Colonic mucosa (tissue), 4 donors: ENCODE measurements at places on chromosomes 5 and 9. TPM values are rescaled to one million over a fixed set of nuclear protein-coding genes. Genes with fewer than 3 reads are reported as not detected.

The ACTBL2 gene
- not detected for total RNA-seq

GRCh38 chr5:79575996-79576395, 36.2 kb upstream of the TENT2 start:
- no peak for DNase-seq

GRCh38 chr5:168676501-168676900, 97.3 kb upstream of the PANK3 start:
- no peak for DNase-seq

DNA sequence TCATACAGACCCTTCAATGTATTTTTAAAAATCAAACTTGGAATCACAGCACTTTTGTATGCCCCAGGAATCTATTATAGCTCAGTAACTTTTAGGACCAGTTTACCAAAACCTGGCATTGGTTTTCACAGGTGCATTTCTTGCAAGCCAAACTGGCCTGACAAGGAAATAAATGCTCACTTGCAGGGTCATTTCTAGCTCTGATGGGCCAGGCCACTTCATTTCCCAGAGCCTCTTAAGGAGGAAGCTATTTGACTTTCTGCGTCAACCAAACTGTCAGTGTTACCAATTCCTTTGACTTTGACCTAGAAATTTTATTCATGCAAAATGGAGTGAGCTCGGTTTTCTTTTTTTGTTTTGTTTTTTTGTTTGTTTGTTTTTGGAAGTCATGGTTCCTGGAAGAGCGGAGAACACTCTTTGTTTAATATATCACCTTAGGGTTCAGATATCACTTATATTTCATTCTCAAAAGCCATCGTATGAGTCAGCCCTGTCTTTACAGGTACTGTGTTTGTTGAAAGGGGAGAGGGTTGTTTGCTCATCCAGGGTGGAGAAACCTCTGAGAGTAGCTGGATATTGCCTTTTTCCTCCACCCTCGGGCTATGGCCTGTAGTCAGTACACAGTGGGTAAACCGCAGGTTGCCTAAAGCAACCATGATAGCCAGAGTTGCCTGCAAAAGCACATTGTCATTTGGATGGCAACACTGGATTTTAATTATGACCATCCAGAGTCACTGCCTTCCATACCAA, 58.9 kb downstream of the GNA14 start:
- DNase-seq, result peak; percentile 83

DNA sequence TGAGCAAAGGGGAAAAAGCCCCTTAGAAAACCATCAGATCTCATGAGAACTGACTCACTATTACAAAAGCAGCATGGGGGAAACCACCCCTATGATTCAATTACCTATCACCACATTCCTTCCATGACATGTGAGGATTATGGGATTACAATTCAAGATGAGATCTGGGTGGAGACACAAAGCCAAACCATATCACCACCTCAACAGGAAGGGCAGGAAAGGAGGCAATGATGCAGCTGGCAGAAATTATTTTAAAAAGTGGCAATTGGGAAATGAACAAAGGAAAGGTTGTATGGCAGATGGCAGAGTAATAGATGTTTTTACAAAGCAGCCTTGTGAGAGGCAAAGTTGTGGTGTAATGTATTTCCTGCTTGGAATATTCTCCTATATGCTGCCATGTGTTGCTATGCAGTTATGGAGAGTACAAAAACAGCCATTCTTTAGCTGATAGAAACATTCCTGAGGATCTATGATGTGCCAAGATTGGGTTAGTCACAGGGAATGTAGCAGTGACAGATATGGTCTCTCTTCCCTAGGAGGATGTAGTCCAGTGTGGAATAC, 138.8 kb downstream of the SMC2 start:
- no peak for DNase-seq

The TNC gene
- total RNA-seq, result 65.6 TPM

DNA sequence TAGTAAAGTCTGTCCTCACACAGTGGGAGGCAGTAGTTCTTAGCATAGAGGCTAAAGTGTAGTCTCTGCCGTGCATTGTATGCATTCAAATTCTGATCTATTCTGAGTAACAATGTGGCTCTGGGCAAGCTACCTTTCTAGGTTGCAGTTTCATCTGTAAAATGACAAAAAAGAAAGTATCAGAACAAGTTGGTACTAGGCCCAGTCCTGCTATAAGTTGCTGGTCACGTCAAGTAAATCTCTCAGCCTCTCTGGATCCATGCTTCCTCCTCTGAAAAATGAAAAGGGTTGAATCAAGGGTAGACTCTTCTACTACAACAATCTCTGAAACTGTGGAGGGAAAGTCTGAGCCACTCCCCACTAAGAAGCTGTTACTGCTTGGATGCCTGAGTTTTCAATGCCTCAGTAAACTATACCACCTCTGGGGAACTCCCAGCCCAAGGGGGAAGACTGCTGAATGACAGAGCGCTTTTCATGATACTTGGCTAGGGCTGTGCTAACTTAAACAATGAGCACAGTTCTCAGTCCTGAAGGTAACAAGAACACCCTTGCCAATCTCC, 34.5 kb upstream of the SPARC start:
- no peak for DNase-seq

DNA sequence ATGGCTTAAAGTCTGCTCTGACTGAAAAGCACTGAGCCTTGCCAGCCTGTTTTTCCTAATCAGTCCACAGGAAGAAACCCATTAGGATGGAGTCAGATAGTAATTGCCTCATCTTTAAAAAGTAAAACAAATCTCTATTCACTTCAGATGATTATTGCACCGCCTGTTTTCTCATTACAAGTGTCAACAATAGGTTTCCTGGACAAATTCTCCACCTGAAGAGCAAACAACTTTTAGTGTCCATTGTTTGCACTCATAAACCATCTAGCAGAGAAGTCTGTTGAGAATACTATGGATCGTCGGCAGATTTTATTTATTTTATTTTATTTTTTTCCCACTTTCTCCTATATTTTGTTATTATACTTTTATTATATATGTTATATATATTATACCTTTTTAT, 20.3 kb downstream of the C5orf63 start:
- no peak for DNase-seq

GRCh38 chr9:117487555-117488175, 72.8 kb upstream of the ASTN2 start:
- DNase-seq, result peak; percentile 71

The RNF183 gene
- total RNA-seq, result 0.57 TPM

The DOCK2 gene
- total RNA-seq, result 4.8 TPM

The SEMA5A gene
- total RNA-seq, result 23.3 TPM

GRCh38 chr5:97541864-97542263, 358.8 kb upstream of the RIOK2 start:
- no peak for DNase-seq

The PTGDS gene
- total RNA-seq, result 26.1 TPM

DNA sequence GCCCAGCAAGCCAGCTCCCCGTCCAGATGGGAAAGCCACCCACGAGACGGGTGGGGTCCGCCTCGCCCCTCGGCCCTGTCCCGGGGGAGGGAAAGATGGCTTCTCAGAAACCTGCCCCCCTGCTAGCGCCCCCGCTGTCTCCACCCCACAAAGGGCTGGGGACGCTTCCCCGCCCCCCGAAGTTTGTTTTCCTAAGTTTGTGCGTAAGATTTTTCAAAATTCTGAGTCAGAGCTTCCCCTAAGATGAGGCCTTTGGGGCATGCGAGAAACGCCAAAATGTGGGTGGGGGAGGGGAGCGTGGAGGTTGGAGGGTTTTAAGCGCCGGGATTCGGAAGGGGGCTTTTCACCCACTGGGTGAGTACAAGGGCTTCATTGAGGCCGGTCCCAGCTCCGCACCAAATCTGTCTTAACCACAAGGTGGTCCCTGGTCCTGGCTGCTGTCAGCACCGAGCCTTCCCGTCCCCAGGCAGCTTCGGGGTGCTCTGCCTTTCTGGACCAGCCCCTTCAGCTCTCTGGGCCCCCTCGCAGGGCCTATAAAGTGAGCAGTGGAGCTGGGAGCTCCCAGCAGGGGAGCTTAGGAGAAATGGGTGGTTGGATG, 32.3 kb downstream of the PRRX2 start:
- peak; percentile 36 for DNase-seq

- peak; percentile 57 for DNase-seq
These were observed 14.9 kb upstream of the SLC22A5 start for GRCh38 chr5:132354381-132355139.

- DNase-seq, result peak; percentile 20
These were observed 91.8 kb upstream of the DAPK1 start for GRCh38 chr9:87405677-87406542.

- DNase-seq, result no peak
These were observed 165.6 kb upstream of the IRX2 start for GRCh38 chr5:2917093-2917492.

- DNase-seq, result no peak
These were observed 49.5 kb downstream of the LHX2 start for GRCh38 chr9:124060844-124061605.

GRCh38 chr9:15386465-15386864, 36.2 kb upstream of the SNAPC3 start:
- DNase-seq, result no peak
